ENCODE measurements at places on chromosomes 12 and 14. TPM values are rescaled to one million over a fixed set of nuclear protein-coding genes. Genes with fewer than 3 reads are reported as not detected.

KLRC2 gene
- 4.9 TPM for total RNA-seq

TPPP2 gene
- total RNA-seq: not detected

FGF23 gene
- total RNA-seq: not detected

PRB3 gene
- not detected for total RNA-seq

YEATS4 gene
- 34.9 TPM for total RNA-seq

DCN gene
- not detected for total RNA-seq

GRIN2B gene
- total RNA-seq: not detected

ABCD4 gene
- 38.2 TPM for total RNA-seq

DIO2 gene
- not detected for total RNA-seq
